Activated CD4-positive, alpha-beta T cell treated with anti-CD3 and anti-CD28 coated beads, Interleukin-10, Interleukin-2, amounts not matched to agents 100 ng/mL and 50 ng/mL, durations not matched to agents 16 hours and 8 hours (primary cell): ENCODE measurements at places on chromosomes 12 and 14.

- no peak for DNase-seq
Measured at GRCh38 chr14:105126981-105127329, 41.6 kb downstream of the JAG2 start.

DNA sequence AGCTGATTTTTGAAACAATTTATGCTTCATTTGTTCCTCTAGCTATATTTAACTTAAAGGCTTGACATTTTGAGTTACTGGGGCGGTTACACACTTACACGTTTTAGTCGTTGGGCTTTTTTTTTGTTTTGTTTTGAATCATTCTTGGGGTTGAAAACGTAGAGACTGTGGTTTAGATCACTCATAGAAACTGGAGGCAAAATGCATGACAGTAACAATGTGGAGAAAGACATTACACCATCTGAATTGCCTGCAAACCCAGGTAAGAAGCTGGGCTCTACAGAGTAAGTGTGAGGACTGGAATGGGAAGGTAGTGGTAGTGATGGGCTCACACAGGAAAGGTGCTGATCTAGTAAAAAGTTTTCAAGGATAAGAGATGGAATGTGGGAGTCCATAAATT lies at the start of gene CLEC2D:
TSS of gene CLEC2D (plus strand) at position 180 of the 400 bp plus-strand sequence. CDS start at position 202, 22 bp downstream.
- peak; percentile 94 for DNase-seq

GRCh38 chr14:72744416-72745120 lies 149.3 kb downstream of the DPF3 start:
- no peak for DNase-seq

GRCh38 chr12:107917912-107918800 lies 143.7 kb downstream of the ASCL4 start:
- peak; percentile 16 for DNase-seq

- no peak for DNase-seq
Measured at GRCh38 chr12:69085852-69086251, 152.9 kb upstream of the CPM start.
